ENCODE measurements at places on chromosomes 5 and 9.
A peak's percentile ranks its signal among the peaks of the same experiment; 100 is the strongest.

GRCh38 chr9:108473209-108474112 is 382.3 kb downstream of the ACTL7B start:
- no peak for DNase-seq

DNA sequence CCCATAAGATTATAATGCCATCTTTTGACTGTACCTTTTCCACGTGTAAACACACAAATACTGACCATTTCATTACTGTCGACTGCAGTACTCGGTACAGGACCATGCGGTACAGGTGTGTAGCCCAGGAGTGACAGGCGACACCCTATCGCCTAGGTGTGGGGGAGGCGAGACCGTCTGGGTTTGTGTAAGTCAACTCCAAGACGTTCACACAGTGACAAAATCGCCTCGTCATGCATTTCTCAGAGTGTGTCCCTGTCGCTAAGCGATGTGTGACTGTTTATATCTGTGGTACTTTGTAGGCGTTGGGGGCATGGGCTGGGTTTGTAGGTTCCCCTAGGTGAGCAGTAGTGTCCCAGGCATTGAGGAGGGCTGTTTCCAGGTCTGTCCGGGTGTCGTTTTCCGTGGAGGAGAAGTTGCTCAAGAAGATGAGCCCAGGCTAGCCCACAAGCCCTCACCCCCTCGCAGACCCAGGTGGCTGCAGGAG is 20.3 kb downstream of the NEK6 start:
- DNase-seq = no peak

- no peak for DNase-seq
Observed at GRCh38 chr5:31886206-31886605, 247.3 kb downstream of the PDZD2 start.

DNA sequence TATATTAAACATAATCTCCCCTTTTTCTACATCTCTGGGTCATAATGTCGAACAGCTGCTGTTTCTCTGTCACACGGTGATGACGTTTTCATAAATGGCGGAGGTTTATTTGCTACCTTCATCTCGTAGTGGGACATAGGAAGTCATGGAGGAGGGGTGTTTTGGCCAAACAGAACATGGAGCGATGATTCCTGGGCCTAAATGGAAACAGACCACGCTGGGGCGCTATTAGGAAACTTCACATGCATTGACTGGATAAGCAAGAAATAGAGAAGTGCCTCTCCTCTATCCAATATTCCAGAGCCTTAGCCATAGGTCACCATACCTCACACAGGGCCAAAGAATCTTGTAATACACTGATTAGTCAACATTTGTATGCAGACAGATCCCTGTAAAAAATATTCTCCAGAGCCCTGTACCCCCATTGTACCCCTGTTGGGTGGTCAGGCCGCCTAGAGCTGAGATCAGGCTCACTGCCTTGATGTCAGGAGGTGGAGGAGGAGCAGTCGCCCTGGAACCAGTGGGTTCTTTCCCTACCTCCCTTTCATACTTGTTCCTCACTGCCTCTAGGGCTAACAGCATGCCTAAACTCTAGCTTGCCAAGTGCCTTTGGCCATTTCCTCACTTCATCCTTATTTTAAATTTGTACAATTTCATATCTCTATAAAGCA is 77.8 kb upstream of the SPIN1 start:
- DNase-seq = no peak

DNA sequence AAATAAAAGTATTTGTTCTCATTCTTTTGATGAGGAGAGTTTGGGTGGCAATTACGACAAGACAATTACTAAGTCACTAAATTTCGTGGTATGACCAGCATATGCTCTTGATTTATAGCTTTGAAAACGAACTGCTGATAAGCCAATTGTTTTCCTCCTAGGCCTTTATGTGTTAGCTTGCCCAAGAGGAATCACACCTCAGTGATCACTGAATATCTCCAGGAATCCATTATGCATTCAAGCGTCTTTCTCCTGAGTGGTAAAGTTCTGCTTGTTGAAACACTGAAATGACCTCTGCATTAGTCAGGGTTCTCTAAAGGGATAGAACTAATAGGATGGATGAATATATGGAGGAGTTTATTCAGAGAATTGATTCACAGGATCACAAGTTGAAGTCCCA is 677.7 kb upstream of the MEF2C start:
- DNase-seq = no peak

- DNase-seq = no peak
Observed at GRCh38 chr5:9512457-9512856, 33.4 kb downstream of the SEMA5A start.

- no peak for DNase-seq
Observed at GRCh38 chr9:127128341-127129072, 6.1 kb upstream of the ANGPTL2 start.

DNA sequence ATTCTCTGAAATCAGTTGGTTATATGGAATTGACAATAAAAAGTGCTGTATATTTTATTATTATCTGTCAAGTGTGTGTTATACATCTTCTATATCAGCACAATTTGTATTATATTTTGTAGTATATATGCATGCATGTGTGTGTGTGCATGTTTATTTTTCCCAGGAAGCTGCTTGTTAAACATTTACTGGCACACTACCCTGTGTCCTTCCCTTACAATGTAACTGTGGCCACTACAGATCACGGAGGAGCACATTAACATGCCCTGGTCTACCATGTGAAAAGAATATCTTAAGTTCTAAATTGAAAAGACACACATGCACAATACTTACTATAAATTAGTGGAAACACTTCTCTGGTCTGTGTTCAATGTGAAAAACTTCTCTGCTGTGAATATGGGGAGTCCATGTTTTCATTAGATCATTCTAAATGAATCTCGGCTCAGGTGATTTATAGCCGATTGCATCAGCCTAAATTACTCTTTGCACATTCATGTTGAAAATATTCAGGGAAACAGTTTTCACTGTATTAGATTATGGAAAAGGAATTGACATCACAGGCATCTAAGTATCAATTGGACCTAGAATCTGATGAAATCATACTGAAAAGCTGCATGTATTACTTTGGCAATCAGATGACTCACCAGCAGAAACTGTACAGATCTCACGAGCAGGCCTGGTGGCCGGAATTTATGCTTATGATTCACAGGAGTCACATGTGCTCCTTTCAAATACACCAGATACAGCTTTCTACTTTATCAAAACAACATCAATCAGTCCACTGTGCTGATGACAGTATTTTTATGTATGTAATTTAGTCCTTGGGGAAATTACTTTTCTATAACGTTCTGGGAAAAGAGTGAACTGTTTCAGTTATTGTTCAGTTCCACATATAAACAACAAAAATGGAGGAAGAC is 39.4 kb downstream of the LURAP1L start:
- no peak for DNase-seq

- peak; percentile 44 for DNase-seq
Observed at GRCh38 chr5:14870337-14871213, 1.0 kb downstream of the ANKH start.

DNA sequence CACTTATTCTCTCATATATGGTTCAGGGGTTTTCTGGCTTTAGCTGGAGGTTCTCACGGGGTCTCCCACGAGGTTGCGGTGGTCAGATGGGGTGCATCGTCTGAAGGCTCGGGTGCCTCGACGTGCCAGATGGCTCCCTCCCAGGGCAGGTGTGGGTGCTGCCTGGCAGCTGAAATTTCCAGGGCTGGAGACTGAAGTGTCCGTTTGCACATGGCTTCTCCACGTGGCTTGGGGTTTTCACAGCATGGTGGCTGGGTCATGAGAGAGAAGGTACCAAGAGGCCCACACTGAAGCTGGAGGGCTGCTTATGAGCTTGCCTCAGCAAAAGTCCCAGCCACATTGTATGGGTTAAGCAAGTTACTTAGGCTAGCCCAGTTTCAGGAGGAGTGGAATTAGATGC is 218.6 kb downstream of the AGTPBP1 start:
- no peak for DNase-seq

DNA sequence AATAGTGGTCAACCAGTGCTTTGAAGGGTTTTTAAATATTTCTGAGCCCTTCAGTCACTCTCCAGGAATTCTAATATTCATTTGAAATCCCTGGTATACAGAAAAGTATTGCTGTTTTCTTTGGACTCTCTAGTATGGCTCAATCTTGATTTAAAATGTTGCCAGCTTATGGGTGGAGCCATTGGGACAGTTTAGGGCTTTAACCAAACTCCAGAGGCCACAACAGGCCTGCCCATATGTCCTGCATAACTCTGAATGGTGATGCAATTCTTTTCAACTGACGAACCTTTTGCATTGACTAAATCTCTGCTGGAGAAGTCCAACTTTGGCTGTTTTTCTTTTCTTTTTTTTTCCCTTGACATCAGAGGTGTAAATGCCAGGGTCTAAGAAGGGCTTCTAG is 10.3 kb upstream of the ANKHD1 start:
- no peak for DNase-seq

GRCh38 chr5:121962347-121962670 is 534 bp downstream of the SRFBP1 start:
- no peak for DNase-seq

GRCh38 chr5:9919306-9920030 is 289.3 kb upstream of the TAS2R1 start:
- no peak for DNase-seq

DNA sequence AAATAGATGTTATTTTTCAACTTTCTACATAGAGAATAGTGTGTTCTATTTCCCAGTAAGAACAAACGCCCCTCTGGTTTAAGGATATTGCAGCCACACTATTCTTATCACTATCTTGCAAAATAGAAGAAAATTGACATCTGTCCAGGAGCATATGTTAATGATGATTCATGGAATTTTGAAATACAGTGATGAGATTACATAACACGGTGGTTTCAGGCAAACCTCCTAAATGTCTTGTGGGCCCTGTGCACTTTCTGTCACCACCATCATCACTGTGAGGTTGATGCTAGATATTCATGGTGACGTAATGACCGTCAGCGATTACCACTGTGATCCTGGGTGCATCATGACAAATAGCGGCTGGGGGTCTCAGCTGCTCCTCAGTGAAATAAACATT is 48.1 kb downstream of the CFAP90 start:
- no peak for DNase-seq

DNA sequence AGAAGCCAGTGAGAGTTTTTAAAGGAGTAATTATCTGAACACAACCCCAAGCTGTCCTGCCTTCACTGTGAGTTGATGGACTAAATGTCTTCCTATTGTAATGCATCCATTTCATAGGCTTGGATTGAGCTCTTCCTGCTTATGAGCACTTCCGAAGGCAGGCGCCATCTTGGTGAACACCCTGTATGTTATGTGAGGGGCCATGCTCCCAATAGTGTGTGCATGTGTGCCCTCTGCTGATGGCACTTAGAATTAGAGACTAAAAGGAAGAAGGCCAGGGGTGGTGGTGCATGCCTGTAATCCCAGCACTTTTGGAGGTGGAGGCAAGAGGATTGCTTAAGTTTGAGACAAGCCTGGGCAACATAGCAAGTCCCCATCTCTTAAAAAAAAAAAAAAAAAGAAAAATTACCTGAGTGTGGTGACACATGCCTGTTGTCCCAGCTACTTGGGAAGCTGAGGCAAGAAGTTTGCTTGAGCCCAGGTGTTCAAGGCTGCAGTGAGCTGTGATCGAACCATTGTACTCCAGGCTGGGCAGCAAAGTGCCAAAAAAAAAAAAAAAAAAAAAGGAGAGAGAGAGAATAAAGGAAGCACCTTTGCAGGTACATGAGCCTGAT is 65.0 kb downstream of the C9orf152 start:
- DNase-seq = no peak

DNA sequence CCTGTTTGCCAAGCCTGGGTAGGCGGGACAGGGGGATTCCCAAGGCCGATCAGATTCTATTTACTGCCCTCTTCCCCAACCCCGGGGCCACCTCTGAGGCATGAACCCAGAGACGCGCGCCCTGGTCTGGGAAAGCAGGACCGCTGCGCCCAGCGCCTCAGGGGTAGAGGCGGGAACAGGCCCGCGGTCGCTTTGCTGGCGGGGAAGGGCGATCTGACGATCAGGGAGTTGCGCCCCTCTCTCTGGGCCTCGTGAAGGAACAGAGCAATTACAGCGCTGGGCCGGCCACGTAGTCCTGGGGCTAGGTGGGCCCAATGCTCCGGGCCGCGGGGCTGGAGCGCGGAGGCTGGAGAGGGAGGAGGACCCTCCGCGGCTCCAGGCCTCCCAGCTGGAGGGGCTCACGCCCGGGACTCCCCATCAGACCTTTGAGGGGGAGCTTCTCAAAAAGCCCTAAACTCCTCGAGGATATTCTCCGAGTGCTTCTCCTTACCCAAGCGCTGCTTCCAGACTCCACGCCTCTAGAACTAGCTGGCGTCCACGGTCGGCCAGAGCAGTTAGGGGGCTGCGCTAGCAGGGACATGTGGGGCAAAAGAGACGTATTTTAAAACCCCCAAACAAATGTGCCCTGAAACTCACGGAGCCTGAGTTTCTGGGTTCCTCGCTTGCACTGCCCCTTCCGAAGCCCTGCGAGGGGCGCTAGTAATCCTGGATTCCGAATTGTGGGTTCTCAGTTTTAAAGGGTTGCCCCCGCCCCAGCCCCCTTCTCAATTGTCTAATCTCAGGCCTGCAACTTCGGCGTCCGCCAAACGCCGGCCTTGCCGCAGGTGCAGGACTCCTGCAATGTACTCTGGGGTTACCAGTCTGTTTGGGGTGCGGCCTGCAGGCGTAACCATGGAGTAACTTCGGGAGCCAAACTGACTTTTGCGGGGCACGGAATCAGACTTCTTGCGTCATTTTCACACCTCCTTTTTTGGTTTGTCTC is 57.6 kb downstream of the TMEM174 start:
- no peak for DNase-seq

DNA sequence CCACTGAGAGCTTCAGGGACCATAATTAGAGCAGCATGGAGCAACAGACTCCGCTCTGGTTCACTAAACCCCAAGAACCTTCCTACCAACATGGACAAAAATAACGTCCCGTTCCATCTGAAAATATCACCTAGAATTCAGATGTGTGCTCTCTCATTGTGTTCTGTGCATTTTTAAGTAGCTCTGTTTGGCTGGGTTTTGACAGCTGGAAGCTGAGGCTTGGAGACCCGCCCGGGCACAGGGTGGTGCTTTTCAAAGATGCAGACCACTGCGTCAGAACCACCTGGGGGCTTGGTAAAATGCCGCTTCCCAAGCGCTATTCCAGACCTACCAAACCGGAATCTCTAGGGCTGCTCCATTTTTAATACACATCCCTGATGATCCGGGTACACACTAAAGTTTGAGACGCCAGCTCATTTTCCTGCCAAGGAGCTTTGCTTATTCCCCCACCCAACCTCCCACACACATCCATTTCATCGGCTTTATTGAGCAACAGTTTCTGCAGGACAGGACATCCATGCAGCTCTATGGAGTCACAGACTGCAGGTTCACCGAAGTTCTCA is 104.8 kb downstream of the GABBR2 start:
- no peak for DNase-seq

DNA sequence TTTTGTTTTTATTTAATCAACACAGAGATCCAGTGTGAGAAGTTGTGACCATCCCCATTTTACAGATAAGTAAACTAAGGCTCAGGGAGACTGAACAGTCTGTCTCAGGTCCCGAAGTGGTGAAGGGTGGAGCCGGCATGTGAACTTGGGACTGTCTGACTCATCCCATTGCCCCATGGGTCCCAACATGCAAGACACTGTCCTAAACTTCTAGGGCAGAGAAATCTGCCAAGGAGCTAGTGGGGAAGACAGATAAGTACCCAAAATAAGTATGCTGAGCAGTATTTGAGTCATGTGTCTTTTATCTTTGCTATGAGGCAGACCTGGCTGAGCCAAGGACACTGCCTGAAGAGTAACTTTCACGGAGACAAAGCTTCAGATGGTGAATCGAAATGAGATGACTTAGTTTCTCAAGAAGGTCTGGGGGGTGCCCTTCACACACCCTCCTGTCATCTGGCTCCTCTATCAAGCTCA is 64.3 kb upstream of the SLC25A51 start:
- DNase-seq = no peak
